ENCODE measurements at places on chromosomes 7 and 10. TPM values are rescaled to one million over a fixed set of nuclear protein-coding genes. Genes with fewer than 3 reads are reported as not detected.

GRCh38 chr10:8039321-8039881, 15.1 kb upstream of the GATA3 start:
- no peak for DNase-seq

DNA sequence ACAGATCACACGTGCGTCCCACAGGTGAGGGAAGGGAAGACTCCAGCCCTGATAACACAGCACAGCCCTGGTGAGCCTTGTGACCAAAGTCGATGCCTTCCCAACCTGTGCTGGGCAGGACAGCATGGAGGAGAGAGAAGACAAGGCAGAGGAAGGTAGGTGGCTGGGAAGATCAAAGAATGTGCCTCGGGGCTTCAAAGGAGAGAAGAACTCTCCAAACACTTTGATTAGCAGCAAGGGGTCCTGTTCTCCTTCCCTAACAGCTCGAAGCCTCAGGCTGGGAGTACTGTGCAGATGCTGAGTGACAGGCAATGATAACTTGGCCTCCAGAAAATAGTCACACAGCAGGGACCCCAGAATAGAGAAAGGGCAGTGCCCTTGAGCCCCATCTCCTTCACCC, 288.5 kb downstream of the TCERG1L start:
- no peak for DNase-seq

DNA sequence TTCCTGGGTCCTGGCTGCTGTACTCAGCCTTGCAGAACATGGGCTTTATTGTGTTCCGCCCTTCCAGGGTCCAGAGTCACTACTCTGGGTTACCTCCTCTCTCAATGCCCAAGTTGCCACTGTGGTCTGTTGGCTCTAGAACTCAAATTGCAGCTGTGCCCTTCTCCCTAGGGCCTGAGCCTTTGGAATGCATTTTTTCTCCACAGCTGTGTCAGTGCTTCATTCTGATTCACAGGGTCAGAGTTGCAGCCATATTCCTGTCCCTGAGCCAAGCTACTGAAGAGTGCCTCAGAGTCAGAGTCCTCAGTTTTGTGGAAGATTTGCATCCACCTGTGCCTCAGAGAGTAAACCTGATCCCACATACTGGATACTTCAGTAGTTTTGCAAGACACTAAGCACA, 167.5 kb downstream of the ITGB1 start:
- no peak for DNase-seq

DNA sequence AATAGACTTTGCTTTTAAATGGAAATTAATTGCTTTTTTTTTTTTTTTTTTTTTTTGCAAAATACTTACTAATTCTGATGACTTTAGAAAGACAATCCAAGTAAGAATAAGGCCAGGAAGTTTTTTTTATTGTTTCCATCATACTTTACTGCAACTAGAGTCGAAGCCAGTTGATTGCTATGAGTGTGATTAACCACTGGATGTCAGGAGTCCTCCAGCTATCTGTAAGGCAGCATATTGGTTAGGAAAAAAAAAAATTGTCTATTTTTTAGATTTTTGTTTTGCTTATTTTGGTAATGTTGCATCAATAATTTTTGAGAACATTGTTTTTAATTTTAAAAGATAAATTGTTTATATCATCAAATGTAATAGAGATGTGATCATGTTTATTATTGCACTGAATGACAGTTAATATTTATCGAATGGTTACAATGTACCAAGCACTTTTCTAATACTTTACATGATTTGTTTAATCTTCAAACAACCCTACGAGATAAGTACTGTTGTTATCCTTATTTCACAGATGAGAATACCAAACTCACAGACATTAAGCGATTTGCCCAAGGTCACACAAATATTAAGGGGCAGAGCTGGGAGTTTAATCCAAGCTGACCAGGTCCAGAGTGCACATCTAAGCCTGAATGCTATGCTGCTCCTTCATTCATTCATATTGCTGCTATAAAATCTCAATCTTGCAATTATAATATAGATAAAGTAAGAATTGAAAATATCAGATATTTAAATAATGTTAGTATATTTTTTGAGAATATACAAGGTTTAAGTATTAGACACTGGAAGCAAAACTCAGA, 19.9 kb upstream of the LMOD2 start:
- peak; percentile 63 for DNase-seq

GRCh38 chr7:30816645-30817370, 45.6 kb downstream of the MINDY4 start:
- no peak for DNase-seq

Gene SDK1
- 0.43 TPM for total RNA-seq

Gene PSD
- total RNA-seq, result 1.6 TPM

DNA sequence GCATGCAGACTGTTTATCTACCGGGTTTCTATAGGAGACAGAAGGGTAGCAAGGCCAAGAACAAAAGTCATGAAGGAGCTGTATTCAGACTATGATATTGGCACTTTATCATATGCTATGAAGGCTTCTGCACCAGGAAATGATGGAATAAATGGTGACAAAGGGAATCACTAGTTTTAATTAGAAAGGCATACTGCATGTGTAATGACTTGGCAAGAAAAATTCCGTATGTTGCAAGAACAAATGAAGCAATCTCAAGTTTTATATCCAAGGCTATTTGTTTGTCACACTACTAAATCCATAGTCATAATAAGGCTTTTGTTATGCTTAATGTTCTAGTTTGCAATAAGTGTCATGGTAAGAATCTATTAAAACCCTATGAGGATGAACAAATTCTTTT, 230.9 kb downstream of the ZEB1 start:
- DNase-seq, result peak; percentile 85

DNA sequence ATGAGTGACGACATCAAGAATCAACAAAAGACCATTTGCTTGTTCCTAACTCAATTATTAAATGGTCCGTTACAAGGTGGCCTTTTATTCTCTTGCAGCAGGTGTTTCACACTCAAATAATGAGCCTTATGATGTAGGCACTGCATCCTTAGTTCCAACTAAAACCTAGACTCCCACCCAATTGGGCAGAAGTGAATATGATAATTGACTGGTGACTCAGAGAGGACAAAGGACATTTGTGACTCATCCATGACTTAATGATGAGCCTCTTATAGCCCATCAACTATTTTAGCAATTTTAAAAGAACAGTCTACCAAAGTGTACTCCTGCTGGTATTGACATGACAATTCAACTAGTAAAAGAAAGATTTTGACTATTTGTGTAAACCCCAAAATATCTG, 1027.8 kb upstream of the PHF14 start:
- DNase-seq, result no peak

DNA sequence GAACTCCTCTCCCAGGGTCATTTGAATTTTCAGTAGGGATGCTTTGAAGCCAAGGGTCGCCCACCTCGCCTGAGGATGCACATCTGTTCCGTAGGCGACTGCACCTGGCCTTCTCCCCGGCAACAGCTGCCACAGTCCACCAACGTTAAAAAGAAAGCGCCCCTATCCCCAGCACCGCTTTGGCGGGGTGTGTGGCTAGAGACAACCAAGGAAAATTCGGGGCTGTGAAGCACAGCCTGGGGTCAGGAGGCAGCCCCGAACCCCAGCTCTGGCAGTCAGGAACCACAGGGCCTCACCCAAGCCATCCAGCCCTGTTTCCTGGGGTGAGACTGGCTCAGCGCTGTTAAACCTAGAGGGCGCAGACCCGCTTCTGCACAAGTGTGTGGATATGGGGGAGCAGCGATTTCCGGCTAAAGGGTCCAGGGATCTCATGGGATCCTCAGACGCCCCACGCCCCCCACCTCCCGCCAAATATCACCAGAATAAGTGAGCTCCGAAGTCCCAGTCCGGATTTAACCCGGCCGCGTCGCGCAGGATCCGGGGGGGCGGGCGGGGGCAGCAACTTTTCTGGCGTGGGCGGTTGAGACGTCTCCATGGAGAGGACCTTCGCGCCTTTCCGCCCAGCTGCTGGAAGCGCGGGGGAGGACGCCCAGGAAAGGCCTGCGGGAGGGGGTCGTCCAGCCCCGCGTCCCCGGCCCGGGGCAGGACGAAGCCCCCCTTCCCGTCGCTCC, 822 bp downstream of the ZC3HAV1L start:
- DNase-seq, result peak; percentile 49

Gene COL28A1
- total RNA-seq, result under 0.01 TPM

DNA sequence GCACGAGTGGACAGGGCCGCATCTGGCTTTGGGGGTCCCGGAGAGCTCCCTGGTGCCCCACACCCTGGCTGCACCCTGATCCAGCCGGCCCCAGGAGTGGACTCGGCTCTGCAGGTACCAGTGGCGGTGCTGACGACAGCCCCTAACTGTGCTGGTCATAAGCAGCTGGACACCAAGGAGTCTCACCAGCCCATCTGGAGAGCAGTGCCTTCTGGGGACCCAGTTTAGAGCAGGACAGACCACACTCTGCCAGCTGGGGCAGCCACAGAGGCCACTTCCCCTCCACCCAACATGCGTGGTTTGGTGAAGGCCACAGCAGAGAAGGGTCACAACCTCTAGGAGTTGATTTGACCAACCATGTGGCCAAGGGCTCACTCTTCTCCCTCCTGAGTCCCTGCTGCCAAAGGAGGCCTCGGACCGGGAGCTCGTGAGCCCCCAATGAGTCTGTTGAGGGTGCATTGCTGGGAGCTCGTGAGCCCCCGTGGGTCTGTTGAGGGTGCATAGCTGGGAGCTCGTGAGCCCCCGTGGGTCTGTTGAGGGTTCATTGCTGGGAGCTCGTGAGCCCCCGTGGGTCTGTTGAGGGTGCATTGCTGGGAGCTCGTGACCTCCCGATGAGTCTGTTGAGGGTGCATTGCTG, 16.0 kb upstream of the INPP5A start:
- DNase-seq, result no peak

- peak; percentile 75 for DNase-seq
Observed at GRCh38 chr7:74174606-74175082, 488 bp downstream of the EIF4H start.

Gene MALRD1
- 1.7 TPM for total RNA-seq

- no peak for DNase-seq
Observed at GRCh38 chr7:37540917-37541316, 92.3 kb upstream of the ELMO1 start.
